NCI-H1417 treated with DMSO at 0.1 percent for 48 hours (cell line): ENCODE measurements at places on chromosomes 12 and 14.

- no peak for DNase-seq
Measured at GRCh38 chr14:87966816-87967215, 26.2 kb downstream of the GALC start.

GRCh38 chr14:87483271-87484260 lies 509.4 kb downstream of the GALC start:
- DNase-seq: no peak

DNA sequence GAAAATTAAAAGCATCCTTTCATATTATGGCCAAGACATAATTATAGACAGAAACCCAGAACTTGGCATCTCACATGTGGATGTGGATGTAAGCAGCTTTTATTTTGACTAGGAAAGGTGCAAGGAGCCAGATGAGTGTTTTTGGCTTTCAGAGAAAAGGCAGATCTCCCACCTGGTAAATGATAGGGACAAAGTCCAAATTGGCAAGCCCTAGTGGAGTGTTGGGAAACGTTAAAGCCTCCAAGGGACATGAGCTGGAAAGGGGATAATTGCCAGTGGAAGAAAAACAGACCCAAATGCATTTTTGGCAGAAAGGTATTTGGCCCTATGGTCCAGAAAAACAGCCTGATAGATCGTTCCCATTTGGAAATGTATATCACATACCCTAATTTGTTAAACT lies 60.1 kb downstream of the KLHL28 start:
- DNase-seq: no peak

DNA sequence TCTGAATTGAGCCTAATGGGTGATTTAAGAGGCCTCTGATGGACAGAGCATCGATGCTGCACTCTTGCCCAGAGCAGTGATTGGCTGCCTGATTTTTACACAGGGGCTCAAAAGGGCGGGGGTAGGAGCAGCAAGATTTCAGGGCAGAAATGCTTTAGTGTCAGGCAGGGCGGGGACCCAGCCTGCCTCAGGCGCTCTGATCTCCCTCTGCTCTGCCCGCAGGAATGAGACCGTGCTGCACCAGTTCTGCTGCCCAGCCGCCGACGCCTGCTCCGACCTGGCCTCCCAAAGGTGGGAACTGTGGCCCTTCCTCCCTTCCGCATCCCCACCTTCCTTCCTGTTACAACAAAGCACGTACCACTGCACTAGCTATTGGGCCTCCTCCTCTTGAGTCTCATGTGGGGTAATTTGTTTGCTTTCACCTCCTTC lies 32.4 kb downstream of the IQSEC3 start:
- DNase-seq: no peak

DNA sequence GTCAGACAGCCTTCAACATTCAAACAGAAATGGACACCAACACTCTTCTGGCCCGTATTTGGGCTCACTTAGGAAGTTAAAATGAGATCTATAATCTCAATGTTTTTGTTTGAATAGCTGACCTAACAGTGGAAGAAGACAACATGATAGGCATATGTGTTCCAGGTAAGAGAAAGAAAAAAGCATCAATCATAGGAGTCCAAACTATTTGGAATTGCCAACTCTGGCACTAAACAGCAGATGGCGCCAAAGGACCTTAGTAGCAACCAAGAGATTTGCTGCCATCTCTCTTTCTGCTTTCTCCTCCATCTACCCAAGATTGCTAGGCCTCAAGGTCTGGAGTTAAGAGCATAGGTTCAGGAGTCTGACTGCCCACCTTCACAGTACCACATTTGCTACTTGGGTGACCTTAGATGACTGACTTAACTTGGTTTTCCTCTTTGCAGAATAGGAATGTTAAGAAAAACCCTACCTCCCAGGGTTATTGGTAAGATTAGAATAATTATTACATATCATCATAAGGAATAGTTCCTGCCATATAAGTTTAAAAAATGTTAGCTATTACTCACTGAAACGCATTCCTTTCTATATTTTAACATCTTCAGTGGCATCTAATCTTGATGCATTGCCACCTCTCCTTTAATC lies 30.2 kb downstream of the PEX5 start:
- DNase-seq: peak; percentile 4

DNA sequence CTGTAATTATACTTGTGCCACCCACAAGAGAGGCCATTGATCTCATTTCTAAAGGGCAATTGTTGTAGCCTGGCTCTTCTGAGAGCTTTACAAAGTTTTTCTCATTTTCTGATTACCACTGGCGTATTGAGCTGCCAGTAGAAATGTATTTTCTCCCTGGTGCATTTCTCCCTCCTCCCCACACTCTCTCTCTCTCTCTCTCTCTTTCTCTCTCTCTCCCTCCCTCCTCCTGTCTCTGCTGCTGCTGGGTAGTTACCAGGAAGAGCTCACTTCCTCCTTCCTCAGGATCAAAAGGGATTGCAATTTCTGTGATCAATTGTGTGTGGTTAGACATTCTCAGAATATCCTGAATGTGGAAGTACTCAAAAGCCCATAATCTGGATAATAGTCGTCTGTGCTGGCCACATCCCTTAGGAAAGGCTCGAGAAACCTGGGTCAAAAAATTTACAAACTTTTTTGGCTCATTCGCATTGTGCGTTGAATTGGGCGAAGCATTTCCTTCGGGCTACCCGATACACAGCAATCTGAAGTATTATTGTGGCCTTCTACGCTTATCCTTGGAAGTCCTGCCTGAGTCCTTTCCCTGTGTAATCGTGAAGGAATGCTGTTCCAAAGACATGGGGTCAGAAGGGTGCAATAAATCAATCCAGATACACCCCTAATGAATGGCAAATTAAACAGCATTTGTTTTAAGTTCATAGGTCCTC lies 254.8 kb downstream of the MSRB3 start:
- DNase-seq: no peak

GRCh38 chr12:51004504-51004903 lies 21.7 kb downstream of the SLC11A2 start:
- DNase-seq: no peak

DNA sequence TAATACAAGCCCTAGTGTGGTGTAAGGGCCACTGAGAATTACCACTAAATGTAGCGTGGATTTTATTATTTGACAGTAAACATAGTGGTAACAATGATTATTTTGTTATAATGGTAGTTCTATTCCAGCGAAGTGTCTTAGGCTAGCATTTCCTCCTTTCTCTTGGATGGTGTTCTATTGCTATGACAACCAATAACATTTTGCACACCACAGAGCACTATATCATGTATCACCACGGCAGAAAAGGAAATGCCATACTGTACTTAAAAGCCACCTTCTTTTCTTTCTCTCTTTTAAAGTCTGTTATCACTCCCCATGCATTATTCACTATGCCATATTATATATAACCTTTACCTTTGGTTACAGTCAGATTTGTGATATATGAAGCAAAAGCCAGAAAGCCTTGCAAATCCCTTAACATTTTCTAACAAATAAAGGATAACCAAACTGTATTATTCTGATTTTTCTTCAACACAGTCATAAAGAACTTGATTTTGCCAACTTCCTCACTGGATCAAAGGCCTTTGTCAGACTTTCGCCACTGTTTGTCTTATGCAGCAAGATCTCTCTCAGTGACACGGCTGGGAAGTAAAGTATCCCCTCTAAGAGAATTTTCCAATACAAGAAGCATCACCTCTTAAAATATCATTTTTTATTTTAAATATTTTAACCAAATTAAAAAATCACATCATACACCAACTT lies 195.8 kb downstream of the FOXN3 start:
- peak; percentile 10 for DNase-seq

- no peak for DNase-seq
Measured at GRCh38 chr12:128649902-128650301, 173.9 kb downstream of the SLC15A4 start.

DNA sequence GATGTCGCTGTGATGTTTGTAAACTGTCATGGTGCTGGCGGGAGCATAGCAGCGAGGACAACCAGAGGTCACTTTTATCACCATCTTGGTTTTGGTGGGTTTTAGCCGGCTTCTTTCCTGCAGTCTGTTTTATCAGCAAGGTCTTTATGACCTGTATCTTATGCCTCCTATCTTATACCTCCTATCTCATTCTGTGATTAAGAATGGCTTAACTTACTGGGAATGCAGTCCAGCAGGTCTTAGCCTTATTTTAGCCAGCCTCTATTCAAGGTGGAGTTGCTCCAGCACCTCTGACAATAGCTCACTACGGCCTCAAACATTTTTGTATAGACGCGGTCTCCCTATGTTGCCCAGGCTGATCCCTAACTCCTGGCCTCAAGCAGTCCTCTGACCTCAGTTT lies 53.7 kb downstream of the B4GALNT3 start:
- DNase-seq: no peak

DNA sequence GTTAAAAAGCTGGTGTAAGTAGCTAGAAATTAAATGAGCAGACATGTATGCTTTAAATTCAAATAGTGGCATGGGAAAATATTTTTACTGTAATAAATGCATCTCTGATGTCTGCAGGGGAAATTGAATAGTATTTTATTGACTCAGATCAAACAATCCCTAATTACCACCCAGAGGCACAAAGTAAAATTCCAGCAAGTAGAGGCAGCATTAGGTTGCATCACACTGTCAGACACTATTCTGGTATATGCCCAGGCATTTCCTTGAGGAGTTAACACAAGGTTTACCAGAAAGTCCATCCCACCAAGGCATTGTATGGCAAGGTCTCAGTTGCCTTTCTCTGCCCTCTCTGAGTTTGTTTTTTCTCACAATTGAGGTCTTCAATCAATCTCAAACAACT lies 201.6 kb upstream of the KITLG start:
- no peak for DNase-seq

- DNase-seq: no peak
Measured at GRCh38 chr12:8501720-8502119, 11.6 kb upstream of the CLEC4D start.

GRCh38 chr12:106018286-106018685 lies 120.5 kb downstream of the NUAK1 start:
- no peak for DNase-seq

GRCh38 chr14:92264195-92264594 lies 58.8 kb upstream of the SLC24A4 start:
- no peak for DNase-seq

GRCh38 chr12:89513544-89513943 lies 11.1 kb downstream of the GALNT4 start:
- DNase-seq: no peak

- no peak for DNase-seq
Measured at GRCh38 chr14:69539631-69540410, 34.9 kb downstream of the CCDC177 start.

DNA sequence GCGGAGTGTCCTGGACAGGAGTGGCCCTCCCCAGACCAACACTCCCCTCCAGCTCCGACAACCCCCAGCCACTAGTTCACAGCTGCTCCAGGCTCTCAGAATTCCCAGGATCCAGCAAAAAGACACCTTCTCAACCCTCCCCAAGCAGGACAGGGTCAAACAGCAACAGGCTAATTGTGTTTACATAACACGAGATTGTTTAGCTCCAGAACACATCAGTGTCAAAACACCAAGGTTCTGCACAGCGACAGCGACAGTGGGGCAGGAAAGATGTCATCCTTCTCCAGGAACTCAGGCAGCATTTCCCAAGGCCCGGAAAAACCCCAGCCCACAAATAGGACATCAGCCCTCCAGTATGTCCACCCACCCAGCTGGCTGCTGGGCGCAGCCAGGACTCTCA lies 16.5 kb downstream of the ITPK1 start:
- no peak for DNase-seq

DNA sequence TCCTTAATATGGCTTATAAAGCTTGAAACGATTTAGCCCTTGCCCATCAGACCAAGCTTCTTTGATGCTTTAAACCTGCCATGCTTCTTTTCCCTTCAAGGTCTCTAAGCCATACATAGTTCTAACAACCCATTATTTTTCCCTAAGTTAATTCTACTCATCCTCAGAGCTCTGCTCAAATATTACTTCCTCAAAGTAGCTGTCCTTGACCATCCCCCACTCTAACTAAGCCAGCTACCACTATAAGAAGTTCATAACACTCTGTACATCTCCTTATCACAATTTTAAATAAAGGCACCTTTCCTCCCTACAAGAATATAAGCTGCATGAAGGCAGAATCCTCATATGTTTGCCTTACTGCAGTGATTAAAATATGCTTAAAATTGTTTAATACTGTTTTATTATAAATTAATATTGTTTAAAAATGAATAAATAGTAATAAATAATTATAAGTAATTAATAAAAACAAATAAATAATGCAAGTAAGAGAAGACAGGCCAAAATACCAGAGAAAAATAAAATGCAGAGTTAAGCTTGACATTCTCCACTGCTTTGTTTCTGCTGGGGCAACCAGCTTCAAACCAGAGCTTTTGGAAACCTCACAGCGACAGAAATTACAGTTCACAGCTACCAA lies 76.8 kb downstream of the NUMB start:
- no peak for DNase-seq

GRCh38 chr12:3127832-3128231 lies 50.7 kb downstream of the TSPAN9 start:
- no peak for DNase-seq

DNA sequence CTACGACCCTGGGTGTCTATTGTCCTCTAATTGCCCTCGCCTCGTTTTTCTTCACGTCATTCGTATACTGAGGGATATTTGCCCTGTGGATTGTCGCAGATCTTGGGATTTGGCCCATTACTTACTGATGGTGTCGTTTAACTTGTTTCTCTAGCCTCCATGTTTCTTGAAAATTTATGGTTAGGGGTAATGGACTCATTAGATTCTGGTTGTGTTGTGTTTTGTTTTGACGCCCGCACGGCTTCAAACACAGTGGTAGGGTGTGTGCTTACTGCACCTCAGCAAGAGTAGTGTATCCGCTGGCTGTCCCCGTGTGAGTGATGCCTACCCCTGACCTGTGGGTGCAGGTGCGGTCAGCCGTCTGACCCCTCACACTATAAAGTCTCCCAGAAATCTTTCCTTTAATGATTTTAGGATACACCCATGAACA lies 874 bp upstream of the RNU6-8 start:
- no peak for DNase-seq

DNA sequence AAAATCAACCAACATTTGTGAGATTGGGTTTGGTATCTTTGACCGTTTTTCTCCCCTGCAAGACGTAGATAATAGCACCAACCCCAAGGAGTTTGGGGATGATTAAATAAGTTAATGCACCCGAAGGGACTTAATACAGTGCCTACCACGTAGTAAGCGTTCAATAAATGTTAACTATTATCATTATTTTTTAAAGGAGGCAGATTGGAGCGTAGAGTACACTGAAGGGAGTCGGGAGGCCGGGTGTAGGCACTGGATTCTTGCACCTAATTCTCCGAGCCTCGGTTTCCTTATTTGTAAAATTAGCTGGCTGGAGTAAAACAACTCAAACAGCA lies 367 bp upstream of the FRS2 start:
- no peak for DNase-seq

- DNase-seq: no peak
Measured at GRCh38 chr12:132305991-132306884, 23.2 kb downstream of the GALNT9 start.

GRCh38 chr12:63354969-63355368 lies 204.0 kb upstream of the AVPR1A start:
- DNase-seq: no peak

- DNase-seq: no peak
Measured at GRCh38 chr12:101697930-101698799, 725 bp downstream of the CHPT1 start.

DNA sequence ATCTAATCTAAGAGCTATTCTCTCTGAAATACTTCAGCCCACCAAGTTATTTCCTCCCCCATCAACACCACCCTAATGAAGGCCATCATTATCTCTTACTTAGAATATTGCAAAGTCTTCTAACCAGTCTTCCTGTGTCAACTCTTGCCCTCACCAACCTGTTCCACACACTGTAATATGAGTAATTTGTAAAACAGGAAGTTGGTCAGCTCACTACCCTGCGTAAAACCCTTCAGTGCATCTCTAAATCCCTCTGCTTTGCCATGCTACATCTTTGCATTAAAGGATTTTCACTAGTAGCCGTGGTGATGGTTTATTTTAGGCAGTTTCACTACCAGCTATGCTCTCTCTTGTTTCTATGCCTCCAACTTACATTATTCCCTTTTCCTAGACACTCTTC lies 70.0 kb downstream of the KIF21A start:
- DNase-seq: no peak
